Activated naive CD8-positive, alpha-beta T cell treated with anti-CD3 and anti-CD28 coated beads, Interleukin-2, amount 50 U/mL, for 16 hours (primary cell): ENCODE measurements at places on chromosomes 13 and 19.

- DNase-seq = peak; percentile 65
These were observed 86.0 kb downstream of the GADD45B start for GRCh38 chr19:2561895-2562294.

GRCh38 chr13:77515785-77516184 is 19.7 kb upstream of the SCEL start:
- DNase-seq = no peak

GRCh38 chr13:103104340-103104739 is 38.1 kb upstream of the SLC10A2 start:
- DNase-seq = no peak

DNA sequence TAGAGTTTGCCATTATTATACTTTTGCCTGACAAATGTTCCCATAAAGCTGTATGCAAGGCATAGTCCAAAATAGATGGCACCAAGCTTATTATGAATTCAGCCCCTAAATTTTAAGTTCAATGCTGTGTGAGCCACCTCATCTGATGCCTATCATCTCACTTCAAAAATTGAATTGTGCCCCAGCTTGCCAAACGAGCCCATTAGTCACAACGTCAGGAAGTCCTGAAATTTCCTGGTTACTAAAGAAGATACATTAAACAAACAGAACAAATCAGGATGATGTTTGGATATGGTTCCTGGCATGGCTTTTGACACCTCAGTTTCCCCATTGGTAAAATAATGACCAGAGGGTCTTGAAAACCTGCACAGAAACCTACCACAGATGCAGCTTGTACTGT is 147.5 kb upstream of the SOX21 start:
- DNase-seq = no peak
